SHP77 treated with DMSO at 0.1 percent for 48 hours (cell line): ENCODE measurements at places on chromosomes 3 and 15.

DNA sequence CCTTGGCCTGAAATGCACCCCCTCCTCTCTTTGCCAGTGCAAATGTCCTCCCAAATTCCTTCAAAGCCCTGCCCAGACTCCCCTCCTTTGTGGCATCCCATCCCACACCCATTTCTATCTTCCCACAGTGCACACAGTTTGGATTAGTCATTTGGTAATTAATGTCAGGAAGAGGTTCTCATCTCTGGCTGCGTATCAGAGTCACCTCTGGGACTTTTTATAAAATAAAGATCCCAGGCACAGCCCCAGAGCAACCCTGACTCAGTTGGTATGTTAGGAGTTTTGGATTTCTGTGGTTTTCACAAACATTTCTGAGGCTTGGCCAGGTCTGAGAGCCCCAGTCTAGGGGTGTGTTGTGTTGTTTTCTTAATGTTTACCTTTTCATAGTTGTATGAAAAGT lies 41.6 kb downstream of the C3orf20 start:
- no peak for DNase-seq

DNA sequence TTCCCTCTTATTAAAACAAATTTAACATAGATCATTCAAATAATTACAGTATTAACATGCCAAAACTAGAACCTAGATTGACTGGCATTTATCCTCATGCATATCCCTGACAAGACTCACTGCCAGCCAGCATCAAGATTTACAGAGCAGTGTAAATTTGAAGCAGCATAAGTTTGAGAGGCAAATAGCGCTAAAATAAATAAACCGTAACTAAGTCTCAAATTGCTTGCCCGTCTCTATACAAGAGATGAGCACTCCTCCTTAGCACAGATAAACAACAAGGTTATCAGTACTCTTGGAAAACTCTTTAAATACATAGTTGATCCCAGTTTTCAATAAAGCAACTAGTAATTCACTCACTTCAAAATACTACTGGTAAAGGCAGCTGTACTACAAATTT lies 29.6 kb downstream of the MSL2 start:
- DNase-seq = no peak

GRCh38 chr3:65996589-65996988 lies 42.1 kb downstream of the MAGI1 start:
- DNase-seq = no peak

DNA sequence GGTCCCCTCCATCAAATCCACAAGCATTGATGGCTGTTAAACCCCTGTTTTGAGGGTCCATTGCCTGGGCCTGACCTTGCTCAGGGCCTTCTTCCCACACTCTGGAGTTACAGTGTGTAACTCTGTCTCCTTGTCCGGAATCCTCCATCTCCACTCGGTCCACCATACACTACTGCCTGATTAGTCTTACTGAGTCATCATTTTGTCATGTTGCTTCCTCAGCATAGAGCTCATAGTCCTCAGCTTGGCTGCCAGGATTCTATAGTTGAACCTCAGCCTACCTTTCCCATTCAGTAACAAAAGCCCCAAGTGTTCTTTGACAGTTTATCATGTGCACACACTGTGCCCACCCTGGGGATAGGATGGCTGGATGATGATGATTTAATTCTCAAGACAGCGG lies 113.0 kb downstream of the PDE8A start:
- DNase-seq = no peak

DNA sequence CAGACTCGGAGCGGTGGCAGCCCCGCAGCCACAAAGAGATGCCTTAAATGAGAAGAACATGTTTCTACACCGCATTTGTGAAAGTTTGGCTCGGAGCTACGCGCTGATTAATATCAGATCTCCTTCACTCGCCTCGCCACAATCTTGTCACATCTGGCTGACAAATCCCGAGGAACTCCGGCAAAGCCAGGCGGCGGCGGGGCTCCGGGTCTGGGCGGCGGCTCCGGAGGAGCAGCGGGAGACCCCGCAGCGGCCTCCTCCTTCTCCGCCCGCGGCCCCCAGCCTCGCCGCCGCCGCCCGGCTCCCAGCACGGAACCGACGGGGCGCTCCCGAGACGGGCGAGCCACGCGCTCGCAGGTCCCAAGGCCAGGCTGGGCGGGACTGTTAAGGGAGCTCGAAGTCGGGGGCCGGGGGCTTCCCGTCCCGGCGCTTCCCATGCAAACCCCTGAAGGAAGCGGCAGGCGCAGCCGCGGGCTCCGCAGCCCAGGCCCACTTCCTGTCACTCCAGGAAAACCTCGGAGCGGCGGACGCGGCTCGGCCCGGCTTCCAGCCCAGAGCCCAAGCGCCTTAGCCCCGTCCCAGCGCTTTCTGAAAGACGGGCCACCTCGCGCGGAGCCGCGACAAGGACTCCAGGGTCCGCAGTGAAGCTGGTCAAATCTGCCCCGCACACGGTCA lies 1.2 kb downstream of the BNC1 start:
- no peak for DNase-seq

GRCh38 chr15:66503780-66504562 lies 684 bp downstream of the RPL4 start:
- no peak for DNase-seq

DNA sequence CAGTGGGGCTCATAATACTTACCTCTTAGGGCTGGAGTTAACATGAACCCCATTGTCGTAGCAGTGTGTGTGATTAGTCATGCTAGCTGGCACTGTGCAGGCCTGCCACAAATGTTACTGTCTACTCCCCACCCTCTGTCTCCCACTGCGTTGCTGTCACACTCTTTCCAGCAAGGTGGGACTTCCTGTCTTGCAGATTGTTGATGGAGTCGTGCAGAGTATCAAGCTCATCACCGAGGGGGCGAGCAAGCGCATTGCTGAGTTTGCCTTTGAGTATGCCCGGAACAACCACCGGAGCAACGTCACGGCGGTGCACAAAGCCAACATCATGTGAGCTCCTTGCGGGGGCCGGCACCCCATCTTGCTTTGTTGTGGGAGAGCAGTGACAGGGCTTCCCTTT lies 12.9 kb downstream of the IDH3A start:
- no peak for DNase-seq

- no peak for DNase-seq
Observed at GRCh38 chr3:171028025-171028778, 1.7 kb upstream of the SLC2A2 start.

- DNase-seq = no peak
Observed at GRCh38 chr3:13116426-13116825, 43.2 kb upstream of the IQSEC1 start.

GRCh38 chr15:72888811-72889210 lies 105.3 kb upstream of the ADPGK start:
- no peak for DNase-seq

DNA sequence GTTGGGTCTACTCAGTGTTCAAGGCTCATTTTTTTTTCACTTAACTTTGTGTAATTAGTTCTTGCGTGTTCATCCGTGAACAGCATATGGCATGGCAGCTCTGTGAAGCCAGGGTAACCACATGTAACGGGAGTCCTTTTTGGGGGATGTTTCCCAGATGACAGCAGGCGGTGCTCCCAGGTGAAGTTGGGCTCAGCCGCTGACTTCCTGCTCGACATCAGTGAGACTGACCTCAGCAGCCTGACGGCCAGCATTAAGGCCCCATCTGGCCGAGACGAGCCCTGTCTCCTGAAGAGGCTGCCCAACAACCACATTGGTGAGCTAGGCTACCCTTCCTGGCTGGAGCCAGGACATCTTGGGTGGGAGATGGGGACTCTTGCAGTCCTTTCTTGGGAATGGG lies 62.7 kb downstream of the DNASE1L3 start:
- no peak for DNase-seq

DNA sequence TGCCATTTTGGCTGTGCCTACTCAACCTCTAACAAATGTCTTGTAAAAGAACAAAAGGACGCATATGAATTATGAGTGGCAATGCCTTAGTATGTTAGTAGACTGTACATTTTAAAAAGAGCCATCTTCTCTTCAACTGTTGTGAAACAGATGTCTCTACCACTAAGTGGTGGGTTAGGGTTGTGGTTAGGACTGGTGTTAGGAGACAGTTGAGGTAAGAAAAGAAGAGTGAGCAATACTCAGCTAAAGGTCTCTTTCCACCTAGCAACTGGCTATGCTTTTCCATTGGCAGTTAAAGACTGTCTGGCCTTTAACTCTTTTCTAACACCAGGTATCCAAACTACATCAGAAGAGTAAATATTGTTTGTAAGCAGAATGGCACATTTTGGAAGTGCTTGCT lies 221.7 kb upstream of the TBC1D5 start:
- DNase-seq = no peak

DNA sequence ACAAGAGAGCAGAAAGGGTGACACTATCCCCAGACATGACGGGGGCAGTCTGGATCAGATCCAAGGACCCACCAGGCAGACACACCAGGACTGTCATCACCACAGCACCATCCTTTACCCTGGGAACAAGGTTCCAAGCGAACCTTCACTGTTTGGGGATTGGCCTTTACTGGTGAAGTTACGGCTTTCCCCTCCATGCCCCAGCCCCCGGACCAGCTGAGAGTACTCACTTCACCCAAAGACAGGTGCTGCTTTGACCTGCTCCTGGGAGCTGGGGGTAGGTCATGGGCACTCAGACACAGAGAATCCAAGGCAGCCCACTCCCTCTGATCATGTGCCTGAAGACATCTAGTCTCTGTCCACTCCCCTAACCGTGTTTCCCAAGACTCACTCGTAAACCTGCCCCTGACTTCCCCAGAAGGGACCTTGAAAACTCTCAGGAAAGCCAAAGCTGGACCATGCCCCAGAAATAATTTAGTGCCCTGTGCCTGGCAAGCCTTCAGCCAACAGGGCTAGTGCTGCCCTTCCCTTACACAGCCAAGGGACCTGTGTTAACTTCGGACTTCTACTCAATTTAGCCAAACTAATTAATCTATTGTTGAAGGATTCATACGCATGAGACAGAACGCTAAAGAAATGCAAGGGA lies 2.8 kb downstream of the RRP9 start:
- DNase-seq = no peak

DNA sequence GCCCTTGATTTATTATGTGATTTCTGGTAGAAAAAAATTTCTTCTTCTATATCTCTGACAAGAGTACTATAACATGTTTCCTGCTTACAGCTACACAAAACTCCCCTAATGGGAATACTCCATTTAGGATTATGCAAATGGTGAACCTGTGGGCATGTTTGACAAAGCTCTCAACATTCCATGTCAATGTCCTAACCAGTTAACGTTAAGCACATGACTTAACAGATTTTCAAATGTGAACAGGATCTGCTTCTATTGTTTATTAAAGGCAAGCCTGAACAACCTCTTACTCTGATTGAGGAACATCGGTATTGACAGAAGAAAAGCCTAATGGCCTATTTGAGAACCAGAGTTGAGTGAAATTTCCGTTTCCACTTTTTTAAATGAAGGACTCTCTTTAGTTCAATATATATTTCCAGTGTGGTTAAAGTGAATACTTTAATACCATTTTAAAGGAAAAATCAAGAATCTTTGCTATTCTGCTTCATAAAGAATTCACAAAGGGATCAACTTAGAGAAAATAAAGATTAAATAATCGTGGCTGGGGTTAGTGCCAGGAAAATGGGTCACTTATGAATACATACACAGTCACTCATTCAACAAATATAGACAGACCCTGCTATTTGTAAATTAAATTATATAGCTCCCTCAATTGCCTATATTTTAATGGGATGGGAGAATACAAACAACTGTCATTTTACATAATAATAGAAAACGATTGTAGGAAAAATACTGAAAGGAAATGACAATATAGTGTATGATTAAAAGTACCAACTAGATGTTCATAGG lies 300.3 kb upstream of the CBLB start:
- DNase-seq = no peak

- DNase-seq = peak; percentile 92
Observed at GRCh38 chr3:149480326-149481017, 6.0 kb downstream of the TM4SF4 start.

DNA sequence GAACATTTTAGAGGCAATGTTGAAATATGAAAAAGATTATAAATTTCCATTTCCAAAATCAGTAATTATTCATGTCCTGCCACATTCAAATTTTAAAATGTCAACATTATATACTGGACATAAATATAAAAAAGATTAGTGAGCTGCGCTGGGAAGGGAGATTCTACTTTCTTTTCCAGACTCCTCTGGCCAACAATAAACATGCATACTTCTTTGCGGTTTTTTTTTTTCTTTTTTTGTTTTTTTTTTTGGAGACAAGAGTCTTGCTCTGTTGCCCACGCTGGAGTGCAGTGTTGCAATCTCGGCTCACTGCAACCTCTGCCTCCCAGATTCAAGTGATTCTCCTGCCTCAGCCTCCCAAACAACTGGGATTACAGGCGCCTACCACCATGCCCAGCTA lies 105.5 kb downstream of the ADAM10 start:
- no peak for DNase-seq

DNA sequence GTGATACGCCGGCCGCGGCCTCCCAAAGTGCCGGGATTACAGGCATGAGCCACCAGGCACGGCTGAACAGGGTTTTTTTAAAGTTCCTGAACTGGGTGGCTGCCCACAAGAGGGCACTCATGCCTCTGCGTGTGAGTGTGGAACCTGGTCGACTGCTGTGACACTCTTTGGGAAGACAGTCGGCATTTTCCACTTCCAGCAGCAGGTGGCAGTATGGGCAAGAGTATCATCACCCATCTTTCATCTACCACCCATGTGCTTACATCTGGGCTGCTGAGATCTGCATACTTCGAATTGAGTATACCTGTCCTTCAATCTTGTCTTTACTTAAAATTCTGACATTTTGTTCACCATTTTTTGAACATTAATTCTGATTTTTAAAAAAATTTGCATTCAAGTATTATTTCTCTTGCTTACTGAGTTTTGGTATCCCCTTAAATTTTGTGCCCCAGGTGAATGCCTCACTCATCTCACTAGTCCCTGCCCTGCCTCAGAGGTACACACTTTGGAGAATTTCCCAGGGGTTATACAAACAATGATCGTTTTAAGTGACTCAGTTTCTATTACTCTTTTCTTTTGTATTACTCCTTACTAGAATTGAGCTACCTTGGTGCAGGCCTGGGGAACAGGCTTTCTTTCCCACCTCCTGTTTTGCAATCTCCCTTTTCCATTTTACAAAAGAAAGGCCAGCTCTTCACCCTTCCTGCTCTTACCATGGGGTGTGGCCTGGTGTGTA lies 11.8 kb downstream of the CLEC3B start:
- DNase-seq = peak; percentile 88

DNA sequence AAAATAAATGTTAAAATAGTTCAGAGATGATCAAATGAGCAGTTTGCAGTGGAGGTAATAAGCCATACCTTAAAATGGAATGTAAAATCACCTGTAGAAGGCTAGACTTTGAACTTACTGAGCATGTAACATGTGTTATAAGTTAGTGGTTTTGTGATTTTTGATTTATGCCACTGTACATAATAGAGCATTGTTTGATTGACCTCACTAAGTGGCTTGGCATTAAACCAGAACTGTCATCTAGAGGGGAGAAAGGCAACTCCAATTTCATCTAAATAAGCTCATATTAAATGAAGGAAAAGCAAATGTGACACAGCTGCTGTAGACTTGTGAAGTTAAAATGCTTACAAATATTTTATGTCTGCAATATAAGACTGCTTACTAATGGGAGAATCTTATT lies 387.9 kb downstream of the ZIC1 start:
- DNase-seq = peak; percentile 72
